ENCODE measurements at places on chromosomes 3 and 15.

GRCh38 chr3:55654123-55654760 is 167.1 kb upstream of the WNT5A start:
- DNase-seq, result no peak

- no peak for DNase-seq
Observed at GRCh38 chr3:60140160-60140559, 1090.3 kb upstream of the CFAP20DC start.

GRCh38 chr15:24976932-24977331 is 22.1 kb downstream of the SNRPN start:
- no peak for DNase-seq

- no peak for DNase-seq
Observed at GRCh38 chr3:58867621-58868020, 182.2 kb downstream of the CFAP20DC start.

- DNase-seq, result no peak
Observed at GRCh38 chr3:54703923-54704322, 223.9 kb downstream of the LRTM1 start.

DNA sequence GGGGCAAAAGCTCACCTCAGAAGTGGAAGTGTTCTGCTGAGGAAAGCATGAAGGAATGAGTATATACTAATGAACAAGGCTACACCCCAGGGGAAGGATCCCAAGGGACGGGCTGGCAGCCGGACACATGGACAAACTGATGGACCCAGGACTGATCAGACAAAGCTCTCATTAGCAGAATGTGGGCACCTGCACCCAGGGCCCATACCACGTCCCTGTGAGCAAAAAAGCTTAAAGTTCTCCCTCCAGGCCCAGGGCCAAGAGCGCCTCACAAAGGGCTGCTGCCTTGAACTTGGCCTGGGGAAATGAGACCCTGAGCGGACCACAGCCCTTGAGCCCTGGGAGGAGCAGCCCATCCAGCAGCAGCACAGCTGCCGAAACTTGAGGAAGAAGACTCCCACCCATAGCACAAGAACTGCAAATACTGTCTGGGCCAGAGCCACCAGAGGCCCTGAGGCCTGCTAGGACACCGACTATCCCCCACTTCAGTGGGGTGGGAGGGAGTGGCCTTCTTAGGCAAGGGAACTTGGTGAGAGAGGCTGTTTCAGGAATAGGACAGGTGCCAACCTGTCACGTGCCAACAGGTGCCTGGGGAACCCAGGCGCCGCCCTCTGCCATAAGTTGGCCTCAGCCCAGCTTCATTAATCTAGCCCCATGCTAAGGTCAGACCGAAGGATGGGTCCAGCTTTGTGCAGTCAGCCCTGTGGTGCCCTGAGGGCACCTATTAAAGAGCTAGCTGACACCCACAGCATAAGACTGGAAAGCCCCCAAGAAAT is 2.3 kb upstream of the GMPPB start:
- DNase-seq, result no peak

GRCh38 chr3:187263270-187263669 is 28.3 kb downstream of the MASP1 start:
- no peak for DNase-seq

- no peak for DNase-seq
Observed at GRCh38 chr3:14598143-14598569, 53.4 kb upstream of the CCDC174 start.

GRCh38 chr3:100099621-100100020 is 14.7 kb downstream of the FILIP1L start:
- no peak for DNase-seq

All from SHP77 (cell line).